Activated CD4-positive, alpha-beta T cell treated with anti-CD3 and anti-CD28 coated beads, Interleukin-2, amount 50 U/mL, for 24 hours (primary cell): ENCODE measurements at places on chromosomes 2 and 18.
A peak's percentile ranks its signal among the peaks of the same experiment; 100 is the strongest.

DNA sequence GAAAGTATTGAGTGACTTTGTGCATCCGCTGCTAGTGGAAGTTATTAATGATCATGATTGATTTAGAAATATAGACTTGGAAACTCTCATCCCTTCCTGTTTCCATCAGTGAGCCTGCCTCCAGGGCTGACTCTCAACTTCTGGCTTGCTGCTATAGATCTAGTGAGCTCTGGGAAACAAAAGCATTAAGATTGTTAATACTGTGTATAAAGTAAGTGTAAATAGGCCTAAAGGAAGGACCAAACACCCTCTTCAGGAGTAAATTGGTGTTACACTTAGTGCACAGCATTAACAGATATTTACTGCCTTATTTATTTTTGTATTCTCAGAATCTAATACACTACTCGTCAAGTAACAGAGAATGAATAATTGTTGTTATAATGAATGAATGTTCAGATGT lies 285.6 kb downstream of the THSD7B start:
- no peak for DNase-seq

GRCh38 chr18:79283131-79283810 lies 112.5 kb upstream of the NFATC1 start:
- DNase-seq: no peak

DNA sequence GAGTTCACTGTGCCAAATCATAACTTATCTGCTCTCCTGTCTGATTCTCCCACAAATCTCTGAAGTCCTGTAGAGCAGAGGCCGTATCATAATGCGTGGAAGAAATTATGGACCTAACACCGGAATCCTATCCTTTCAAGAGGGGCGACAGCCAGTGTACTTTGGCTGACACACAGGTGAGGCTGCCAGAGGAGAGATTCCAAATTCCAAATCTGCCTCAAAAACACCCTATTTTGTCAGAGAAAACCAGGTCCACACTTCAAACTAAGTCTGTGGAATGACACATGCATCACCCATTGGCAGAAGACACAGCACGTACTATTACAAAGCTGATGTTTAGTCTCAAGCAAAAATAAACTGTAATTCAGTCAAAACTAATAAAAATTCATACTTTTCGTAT lies 139.2 kb upstream of the PID1 start:
- DNase-seq: no peak

GRCh38 chr2:67878743-67879142 lies 184.1 kb downstream of the C1D start:
- no peak for DNase-seq

DNA sequence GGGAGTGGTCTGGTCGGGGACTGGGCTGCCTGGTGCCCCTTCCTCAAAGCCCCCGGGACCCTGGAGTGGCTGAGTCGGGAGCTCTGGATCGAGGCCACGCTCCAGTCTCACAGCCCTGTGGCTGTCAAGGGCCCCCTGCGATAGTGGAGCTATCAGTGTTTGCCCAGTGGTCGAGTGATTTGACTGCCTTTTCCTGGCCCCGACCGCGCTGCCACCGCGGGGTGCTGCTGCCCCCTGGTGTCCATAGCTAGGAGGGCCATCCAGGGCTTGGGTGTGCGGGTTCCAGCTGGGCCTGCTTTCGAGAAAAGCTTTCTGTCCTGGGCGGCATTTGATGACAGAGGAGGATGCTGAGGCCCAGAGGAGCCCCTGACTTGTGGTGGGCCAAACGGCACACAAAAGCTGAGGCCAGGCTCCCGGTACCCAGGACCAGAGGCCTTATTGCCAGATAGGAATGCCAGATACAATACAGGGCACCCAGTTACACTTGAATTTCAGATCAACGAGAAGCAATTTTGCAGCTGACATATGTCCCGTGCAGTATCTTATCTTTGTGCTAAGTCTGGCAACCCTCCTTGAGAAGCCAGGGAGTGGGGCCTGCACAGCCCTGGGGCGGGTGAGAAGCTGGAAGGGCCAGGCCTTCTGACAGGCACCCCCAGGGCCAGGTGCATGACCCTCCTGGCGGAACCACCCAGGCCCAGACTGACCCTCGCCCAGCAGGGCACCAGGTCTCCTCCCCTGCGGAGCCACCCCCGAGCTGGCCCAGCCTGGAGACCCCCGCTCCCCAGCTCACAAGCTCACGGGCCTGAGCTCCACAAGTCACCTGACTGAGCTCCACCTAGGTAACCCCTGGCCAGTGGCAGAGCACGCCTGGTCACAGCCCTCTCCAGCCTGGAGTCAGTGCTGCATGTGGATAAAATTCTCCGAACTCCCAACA lies 13.0 kb downstream of the ODC1 start:
- peak; percentile 66 for DNase-seq

- no peak for DNase-seq
Observed at GRCh38 chr2:126704434-126705160, 48.6 kb downstream of the GYPC start.

DNA sequence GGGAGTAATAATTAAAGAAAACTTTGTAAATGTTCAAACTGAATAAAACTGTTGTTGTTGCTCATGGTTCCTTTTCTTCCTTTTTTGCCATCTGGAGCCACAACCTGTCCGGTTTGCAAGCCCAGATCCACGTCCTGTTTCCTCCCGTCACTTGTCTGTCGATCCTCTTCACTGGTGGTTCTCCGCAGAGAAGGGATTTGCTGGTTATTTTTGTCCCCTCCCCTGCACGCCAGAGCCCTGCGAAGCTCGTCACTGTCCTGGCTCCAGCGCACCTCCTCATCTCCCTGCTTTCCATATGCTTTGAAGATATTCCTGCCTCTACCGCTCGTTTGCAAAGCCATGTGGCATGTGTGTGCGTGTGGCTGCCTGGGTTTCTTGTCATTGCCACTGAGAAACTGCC lies 461.4 kb downstream of the RNF144A start:
- DNase-seq: no peak

GRCh38 chr18:34281722-34282121 lies 57.0 kb upstream of the NOL4 start:
- no peak for DNase-seq

DNA sequence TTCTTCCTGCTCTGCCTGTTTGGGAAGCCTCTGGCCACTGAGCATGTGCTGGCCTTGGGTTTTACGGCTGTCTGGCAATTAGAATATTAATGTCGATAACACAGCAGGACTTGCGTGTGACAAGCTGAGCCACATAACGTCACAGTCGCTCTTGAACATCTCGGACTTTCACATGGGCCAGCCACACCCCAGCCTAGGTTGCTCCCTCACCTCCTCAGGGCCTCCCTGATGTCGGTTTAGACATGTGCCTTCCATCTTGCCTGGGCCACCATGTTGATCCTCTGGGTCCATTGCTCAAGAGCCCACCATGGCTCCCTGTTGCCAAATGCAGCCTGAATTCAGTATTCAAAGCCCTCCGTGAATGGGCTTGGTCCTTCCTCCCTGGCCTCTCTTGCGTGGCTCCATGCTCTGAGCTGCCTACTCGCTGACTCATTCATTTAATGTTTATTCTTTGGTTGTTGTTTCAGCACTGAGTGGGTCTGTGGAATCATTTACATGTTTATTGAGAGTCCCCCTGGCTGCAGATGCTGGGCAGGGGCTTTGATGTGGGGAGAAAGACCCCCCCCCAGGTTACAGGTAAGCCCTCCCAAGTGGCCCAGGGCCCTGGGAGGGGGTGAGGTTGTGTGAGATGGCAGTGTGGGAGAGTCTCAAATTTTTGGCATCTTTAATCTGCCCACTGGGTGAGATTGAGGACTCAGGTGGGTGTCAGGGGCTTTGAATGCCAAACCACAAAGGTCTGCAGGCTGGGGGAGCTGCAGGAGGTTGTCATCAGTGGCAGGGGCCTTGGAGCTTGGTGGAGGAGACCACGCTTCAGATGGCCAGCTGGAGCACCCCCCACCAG lies 62.0 kb downstream of the ODC1 start:
- no peak for DNase-seq

DNA sequence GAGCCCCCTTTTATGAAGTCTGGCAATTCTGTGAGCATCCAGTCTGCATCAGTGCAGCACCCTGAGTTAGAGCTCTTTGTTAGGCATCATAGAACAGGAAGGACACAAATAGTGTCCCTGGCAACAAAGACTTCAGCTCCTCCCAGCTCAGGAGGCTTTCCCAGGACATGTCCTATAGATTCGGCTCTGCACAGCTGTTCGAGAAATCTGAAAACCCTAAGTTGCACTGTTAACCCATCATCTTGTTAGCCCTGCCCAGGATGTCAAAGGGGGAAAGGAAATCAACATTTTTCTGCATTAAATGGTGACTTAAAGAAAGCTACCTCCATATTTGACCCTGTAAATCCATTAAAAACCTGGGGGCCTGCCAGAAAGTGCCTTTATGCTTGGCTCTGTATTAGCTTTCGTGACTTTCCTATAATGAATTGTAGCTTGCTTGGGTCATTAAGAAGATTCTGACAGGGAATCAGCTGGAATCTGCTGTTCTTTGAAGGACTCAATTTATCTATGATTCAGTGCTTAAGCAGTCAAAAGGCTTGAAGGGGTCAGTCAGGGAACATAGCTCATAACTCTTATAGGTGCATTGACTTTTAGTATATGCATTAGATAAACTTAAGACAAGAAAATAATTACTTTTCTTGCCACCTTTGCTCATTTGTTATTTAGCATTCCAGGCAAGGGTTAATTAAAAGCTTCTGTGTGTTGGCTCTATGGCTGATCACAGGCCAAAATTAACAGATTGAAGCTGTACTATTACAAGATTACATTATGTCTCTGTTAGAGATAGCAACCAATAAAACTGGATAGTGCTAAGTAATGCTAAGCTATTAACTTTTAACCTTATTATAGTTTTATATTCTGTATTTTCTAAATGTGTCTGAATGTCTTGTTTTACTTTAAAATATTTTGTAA lies 20.6 kb downstream of the ERMN start:
- DNase-seq: no peak

GRCh38 chr2:12035029-12035720 lies 288.7 kb downstream of the LPIN1 start:
- no peak for DNase-seq

GRCh38 chr2:65489269-65489668 lies 56.9 kb upstream of the SPRED2 start:
- no peak for DNase-seq

GRCh38 chr2:48070415-48070814 lies 164.1 kb upstream of the FBXO11 start:
- DNase-seq: no peak

DNA sequence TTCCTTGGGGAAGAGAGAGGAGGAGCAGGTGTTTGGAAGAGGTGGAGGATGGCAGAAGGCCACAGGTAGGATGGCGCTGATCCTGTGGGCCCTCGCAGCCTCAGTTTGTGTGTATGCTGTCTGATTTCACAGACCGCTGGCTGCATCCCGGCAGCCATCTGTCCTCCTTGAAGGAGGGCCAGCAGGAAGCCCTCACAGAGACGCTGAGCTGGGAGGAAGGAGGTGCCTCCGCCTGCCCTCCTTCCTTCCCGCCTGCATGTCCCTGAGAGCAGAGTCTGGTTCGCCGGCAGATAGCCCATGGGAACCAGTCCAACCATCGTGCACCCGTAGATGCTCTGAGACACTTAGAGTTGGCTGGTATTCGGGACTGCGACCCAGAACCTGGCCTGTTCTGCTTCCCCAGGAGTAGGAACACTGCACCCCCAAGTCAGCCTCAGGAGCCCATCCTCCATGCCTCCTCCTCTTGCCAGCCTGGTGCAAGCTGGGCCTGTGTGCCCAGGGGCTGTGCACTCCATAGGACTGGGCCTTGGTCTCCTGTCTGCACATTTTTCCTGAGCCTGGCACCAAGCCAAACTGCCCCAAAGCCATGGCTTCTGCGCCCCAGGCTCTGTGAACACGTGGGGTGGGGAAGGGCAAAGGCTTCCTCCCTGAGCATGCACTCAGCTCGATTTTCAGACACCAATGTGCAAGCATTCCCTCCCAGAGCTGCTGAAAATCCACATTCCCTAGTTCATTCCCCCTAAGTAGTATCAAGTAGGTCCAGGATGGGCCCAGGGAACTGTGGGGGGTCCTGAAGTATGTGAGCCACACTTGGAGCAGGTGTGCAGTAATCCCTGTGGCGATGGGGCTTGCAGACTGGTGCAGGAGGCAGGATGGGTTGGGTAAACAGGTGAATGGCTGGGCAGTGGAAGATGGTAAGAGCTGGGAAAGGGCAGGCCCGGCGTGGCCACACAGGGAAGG lies 115.6 kb downstream of the SEPTIN10 start:
- no peak for DNase-seq

GRCh38 chr18:62285281-62285680 lies 39.8 kb upstream of the TNFRSF11A start:
- no peak for DNase-seq

DNA sequence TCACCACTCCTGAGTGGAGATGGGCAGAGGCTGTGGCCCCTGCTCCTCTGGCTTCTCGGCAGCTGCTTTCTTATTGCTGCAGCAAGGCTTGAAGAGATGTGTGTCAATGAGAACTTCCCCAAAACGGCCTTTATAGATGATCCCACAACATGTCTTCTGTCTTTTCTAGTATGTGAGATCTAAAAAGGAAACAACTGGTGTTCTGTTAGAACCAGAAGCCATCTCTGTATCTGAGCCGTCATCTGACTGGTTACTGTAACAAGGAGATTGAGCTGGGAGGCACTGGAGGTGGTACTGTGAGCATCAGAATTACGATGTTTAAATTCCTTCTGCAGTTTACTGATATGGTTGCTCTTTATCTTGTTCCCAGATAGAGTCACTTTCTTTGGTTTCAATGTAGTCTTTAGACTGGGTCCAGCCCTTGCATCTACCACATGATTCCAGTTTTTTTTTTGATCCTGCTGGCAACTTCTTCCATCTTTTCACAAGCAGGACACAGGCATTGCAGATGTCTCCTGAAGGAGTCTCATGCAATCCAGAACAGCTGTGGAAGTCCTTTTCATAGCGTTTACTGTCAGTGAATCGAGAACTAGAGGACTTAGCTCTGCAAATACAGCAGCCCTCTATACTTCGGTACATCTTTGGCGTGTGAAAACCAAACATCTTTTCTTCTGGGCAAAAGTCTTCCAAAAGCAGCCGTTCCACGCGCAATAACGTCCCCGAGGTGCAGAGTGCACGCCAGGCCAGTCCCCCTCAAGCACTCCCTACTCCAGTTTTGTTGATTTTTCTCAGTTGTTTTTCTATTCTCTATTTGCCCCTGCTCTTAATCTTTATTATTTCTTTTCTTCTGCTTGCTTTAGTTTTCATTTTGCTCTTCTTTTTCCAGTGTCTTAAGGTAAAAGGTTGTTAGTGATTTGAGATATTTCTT lies 29.7 kb downstream of the TAF4B start:
- no peak for DNase-seq

DNA sequence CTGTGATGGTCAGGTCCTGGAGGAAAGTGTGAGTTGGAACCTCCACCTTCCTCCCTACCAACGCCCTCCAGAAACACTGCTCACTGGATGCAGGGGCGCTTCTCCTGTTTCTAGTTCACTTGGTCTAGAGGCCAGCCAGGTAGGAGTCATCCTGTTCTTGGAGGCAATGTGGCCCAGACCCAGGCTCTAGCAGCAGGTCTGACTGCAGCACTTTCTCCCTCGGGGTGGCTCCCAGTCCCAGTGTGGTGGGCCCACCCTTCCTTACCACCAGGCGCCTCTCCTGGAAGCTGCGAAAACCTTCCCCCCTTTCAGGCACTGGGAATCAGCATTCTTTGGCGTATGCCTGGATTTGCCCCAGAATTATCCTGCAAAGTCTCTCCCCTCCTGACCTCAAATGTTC lies 292.8 kb downstream of the SOX11 start:
- no peak for DNase-seq

GRCh38 chr2:49770919-49771318 lies 616.6 kb upstream of the FSHR start:
- DNase-seq: no peak

- DNase-seq: peak; percentile 15
Observed at GRCh38 chr18:32549248-32550110, 78.8 kb upstream of the GAREM1 start.
